ENCODE measurements at places on chromosomes 5 and 9. TPM values are rescaled to one million over a fixed set of nuclear protein-coding genes. Genes with fewer than 3 reads are reported as not detected.

DNA sequence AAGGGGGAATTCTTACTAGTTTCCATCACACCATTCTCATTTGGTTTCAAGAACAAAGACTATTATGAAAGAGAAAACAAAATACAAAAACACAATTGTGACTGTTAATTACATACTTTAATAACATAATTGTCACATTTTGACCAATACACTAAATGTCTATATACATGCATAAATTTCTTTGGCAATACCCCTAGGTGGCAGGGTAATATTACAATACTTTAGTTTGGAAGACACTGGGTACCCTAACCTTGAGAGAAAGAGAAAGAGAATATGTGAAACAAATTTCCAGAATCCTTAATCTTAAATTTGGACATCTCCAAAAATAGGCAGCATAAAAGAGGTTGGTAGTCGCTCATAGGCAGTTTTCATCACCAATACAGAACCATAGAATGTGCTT lies 619.6 kb upstream of the ADAMTS16 start:
- no peak for DNase-seq

Gene LMNB1
- 11.3 TPM for polyA plus RNA-seq

Gene KIAA0825
- polyA plus RNA-seq, result 0.38 TPM

DNA sequence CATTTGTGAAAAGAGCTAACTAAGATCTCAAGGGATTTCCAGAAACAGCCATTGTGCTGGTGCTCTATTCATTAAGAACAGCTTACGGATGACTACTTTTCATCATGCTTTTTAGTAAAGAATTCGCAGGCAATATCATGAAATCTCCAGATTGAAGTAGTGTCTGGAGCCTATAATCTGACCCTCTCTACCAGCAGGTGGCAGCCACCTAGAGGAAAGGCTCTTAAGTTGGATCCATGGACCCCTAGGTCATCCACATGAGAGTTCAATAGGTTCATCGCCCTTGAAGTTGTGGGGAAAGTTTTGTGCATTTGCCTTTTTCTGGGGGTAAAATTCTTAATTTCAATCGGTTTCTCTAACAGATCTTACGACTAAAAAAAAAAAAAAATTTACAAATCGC lies 82.3 kb downstream of the SLC1A3 start:
- no peak for DNase-seq

DNA sequence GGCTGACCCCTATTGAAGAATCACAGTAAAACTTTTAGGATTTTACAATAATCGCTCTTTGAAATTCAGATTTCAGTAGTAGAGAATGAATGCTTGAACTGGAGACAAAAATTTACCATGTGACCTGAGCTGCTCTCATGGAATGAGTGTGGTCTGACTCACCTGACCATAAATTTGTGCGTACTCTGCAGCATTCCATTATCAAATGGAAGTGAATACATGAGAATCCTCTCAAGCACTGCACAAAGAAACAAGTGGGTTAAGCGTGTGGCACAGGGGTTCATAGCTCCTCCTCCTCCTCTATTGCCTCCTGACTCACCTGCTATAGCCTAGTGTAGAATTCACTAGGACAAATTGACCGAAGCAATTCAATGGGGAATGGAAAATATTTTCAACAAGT lies 269.8 kb upstream of the CDH9 start:
- DNase-seq, result no peak

Gene PCDHA3
- not detected for polyA plus RNA-seq

DNA sequence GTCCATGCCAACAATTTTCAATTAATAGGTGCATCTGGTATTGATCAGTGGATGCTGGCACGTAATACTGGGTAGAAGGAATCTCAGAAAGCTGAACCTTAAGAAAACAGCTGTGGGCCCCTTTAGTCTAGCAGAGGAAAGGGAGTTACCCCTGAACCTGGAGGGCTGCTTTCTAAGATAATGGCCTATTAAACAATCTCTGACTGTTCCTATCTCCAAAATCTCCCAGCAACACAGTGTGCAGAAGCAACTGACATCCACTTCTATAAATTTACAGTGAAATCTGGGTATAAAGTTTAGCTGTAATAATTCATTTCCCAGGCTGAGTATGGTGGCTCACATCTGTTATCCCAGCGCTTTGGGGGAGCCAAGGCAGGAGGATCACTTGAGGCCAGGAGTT lies 198.8 kb downstream of the MAPKAP1 start:
- DNase-seq, result no peak

Gene PCDHAC2
- polyA plus RNA-seq, result not detected

DNA sequence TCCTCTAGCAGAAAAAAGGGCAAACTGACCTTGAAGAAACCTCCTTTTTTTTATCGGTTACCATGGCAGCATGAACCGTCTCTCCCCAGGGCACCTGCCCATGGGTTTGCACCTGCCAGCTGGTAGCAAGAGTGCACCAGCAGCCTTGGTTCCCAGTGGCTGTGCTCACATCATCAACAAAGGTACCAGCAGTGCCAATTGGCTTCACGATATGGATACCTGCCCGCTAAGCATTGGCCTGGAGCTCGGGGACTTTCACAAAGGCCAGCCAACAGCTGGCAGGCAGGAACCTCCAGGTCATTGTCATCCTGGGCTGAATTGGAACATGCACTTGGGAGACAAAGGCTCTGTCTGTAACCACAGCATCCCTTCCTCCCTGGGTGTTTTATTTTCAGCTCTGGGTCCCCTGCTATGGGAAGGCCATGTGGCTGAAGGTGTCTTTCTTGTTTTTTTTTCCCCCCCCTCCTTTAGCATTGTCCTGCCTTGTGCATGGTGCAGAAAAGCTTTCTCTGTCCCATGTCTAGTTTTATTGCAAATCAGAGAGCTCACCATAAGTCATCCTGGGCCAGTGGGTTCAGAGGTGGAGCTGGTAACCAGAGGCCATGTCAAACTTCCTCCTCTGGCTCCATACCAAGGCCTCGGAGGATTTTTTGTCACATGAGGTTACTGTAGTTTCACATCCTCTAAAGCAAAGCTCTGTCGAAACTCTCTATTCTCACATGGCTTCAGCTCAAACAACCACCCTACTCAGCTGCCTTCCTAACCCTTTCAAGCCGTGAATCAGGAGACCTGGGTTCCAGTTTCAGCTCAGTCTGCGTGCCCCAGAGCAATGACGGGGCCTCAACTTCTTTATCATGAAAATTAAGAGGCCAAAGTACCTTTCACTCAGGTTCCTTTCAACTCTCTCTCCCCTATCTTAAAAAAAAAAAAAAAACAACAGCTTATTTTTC lies 145.5 kb upstream of the MAP3K1 start:
- DNase-seq, result peak; percentile 40

DNA sequence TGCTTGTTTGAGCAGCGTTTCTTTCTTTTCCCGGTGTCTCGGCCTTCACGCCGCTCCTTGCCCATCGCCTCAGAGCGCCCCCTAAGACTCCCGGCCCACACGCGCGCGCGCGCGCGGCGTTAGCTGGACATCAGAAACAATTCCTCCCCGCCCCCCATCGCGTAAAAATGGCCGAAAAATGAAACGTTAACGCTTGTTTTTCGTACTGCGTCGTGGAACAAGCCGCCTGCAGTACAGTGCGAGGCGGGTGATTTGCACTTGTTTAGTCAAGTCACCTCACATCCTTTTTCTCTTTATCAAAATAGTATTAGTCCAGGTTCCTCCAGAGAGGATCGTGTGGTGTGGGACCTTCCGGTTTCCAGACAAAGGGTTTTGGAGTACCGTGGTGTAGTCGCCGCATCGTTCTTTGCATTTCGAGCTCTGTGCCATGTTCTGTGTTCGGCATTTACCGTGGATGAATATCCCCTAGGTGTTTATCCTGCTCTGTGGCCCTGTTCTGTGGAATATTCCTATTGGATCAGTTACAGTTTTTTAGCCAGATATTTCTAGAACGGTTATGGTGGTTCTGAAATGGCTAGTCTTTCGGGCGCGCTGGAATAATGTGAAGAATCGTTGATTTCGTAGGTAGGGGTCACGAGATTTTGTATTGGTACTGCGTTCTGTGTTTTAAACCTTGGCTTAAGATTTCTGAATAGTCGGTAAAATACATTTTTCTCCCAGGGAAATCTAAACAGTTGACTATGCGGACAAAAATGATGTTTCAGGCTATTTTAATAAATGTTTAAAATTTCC lies 1.0 kb downstream of the MATR3 start:
- peak; percentile 68 for DNase-seq

Gene LCP2
- polyA plus RNA-seq, result 189 TPM

DNA sequence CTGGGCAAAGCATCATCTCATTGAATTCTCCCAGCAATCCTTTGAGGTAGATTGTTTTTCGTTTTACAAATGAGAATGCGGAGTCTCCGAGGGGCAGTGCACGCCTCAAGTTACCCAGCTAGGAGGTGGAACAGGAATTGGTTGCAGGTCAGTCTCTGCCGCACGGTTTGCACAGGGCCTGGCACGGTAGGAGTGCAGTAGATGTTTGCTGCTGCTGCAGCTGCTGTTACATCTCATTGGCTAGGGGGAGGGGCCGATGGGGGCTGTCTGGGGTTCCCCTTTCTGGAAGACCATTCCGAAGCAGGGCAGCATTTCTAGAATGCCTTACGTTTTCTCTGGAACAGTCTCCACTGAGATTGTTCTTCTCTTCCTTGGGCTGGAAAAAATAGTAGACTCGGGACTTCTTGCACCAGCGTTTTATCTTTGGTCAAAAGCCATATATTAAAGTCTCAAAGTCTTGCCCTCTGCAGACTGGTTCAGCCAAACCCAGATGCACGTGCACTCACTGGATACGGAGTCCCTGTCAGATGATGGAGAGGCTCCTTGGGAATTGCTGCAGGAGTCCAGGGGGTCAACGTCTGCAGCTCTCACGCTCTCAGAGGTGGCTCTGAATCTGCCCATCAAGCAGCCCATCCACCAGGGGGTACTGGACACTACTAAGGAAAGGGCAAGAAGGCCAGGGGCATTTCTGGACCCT lies 1.2 kb downstream of the USP20 start:
- peak; percentile 19 for DNase-seq

GRCh38 chr9:93084471-93084881 lies 11.5 kb upstream of the CARD19 start:
- DNase-seq, result no peak

Gene ATP6V1G1
- polyA plus RNA-seq, result 256 TPM
